Esophagus squamous epithelium (tissue), 5 donors: ENCODE measurements at places on chromosomes 2 and 18.

- no peak for DNase-seq
These were observed 31.9 kb upstream of the PNO1 start for GRCh38 chr2:68125821-68126220.

- DNase-seq, result no peak
These were observed 18.5 kb downstream of the RRM2 start for GRCh38 chr2:10140841-10141610.

GRCh38 chr2:114661971-114662939, 219.8 kb downstream of the DPP10 start:
- DNase-seq, result no peak

DNA sequence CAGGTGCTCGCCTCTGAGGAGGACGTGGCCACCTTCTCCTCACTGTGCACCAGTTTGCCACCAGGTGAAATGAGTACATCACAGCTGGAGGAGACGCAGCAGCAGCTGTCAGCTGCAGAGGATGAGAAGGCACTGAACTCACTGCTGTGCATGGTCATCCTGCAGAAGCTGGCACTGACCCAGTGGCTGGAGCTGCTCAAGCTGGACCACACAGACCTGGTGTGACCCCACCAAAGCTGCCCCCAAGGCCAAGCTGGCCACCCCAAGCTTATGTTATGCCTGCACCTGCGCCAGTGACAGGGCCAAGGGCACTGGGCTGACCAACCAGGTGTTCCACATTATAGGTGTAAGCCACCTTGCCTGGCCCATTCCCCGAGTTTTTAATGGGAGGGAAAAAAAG, 19.3 kb downstream of the CLK1 start:
- no peak for DNase-seq

DNA sequence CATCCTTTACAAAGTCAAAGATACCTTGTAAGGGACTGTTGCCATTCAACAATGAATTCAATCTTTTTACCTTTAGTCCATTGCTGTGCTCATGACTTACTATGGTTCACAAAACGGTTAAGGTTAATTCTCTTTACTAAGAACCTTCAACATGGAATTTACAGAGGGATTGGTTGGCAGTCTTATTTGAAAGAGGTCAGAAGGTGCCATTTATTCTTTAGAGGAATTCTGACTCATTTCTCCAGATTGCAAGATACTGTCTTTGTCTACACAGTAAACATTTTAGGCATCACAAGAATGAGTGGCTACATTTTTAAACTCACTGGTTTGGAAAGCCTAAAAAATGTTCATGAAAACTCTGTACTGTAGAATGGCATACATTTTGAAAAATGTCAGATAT, 17.4 kb downstream of the KCNH7 start:
- no peak for DNase-seq

DNA sequence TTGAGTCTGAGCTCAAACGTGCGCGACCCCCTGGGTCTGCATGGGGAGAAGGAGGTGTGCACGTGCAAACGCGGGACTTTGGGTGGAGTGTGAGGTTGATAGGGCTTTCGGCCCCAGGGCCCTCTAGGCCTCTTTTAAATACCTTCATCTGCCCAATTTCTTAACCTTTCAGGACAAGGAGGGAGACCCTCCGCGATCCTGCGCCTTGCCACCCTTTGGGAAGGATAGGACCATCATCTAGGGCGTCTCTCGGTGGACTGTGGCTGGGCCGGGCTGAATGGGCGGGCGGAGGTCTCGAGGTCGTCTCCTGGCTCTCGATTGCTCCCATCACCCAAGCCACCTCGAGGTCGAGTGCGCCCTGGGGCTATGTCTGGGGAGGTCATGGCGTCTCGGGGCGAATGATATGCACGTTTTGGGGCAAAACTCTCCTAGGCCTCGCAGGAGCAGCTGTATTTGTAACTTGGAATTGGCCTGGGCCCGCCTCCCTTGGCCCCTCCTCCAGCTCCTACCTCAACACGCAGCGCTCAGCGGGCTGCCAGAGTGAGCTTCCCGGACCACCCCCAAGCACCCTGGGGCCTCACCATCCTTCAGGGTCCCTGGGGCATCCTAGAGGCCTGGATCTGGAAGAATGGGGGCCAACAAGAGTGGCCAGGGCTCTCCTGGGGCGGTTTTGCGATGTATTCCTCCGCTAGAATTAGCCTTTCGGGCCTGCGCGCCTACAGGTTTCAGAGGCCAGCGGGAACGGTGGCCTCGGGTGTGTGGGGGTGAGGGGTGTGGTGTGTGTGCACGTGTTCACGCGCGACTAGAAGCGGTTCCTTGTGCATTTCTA, 8.7 kb upstream of the SIX3 start:
- no peak for DNase-seq
